IPS DF 6.9 (cell line): ENCODE measurements at places on chromosomes 5 and 9.
A peak's percentile ranks its signal among the peaks of the same experiment; 100 is the strongest.

GRCh38 chr9:36632892-36633291 is 60.2 kb downstream of the MELK start:
- no peak for DNase-seq

GRCh38 chr9:34374905-34375552 is 1.7 kb downstream of the MYORG start:
- peak; percentile 9 for DNase-seq

DNA sequence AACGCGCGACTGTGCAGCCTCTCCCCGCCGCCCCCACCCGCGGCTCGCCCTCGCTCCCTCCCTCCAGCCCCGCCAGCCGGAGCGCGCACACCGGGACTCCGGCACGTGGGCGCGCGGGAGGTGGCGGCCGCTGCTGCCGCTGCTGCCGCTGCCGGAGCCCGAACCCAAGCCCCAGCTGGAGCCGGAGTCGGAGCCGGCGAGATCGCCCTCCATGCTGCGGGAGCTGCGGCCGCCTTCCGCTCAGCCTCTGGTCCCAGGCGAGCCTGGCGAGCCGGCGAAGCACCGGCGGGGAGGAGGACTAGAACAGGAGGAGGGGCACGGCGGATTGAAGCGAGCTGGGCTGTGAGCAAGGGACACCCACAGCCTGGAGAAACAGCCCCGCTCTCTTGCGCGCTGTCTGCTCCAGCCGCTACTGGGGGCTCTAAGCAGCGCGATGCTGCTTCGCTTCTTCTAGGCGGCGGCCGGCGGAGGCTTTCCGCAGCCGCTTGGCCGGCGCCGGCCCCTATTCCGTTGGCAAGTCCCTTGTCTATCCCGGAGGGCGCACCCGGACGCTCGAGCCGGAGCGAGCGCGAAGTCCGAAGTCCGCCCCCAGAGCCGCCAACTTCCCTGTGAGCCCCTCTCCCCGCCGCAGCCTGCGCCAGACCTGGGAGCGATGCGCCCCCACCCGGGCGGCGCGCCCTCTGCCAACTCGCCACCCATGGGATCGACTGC is 598.7 kb upstream of the SGCD start:
- DNase-seq = peak; percentile 37

- no peak for DNase-seq
Measured at GRCh38 chr9:137041124-137041523, 4.9 kb downstream of the NPDC1 start.
